ENCODE measurements at places on chromosomes 5 and 9.

DNA sequence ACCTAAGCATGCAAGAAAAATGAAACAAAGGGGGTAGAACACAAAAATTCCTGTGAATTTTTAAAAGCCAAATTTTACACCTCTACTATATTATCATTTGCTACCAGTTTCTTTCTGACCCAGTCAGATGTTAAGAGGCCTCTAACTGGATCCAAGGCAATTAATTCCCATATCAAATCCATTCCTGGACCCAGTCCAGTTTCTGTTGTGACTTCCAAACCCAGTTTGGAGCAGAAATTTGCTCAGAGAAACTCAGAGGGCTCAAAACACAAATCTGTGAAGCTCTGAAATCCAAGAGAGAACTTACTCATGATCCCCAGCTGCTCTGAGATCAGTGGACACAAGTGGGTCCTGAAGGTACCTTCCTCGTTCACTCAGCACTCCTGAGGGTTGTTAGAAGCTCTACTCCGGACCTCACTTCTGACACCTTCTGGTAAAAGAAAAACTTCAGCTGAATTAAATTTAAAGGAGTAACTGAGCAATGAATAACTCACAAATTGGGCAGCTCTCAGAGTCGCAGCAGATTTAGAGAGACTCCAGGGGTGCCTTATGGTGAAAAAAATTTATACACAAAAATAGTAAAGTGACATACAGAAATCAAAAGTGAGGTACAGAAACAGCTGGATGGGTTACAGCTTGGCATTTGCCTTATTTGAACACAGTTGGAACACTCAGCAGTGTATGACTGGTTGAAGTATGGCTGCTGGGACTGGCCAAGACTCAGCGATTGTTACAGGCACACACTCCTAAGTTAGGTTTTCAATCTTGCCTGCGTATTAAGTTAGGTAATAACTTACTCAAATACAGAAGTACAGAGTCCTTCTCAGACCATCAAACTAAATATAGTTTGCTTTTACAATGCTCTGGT lies 32.4 kb downstream of the INSL4 start:
- peak; percentile 32 for DNase-seq

DNA sequence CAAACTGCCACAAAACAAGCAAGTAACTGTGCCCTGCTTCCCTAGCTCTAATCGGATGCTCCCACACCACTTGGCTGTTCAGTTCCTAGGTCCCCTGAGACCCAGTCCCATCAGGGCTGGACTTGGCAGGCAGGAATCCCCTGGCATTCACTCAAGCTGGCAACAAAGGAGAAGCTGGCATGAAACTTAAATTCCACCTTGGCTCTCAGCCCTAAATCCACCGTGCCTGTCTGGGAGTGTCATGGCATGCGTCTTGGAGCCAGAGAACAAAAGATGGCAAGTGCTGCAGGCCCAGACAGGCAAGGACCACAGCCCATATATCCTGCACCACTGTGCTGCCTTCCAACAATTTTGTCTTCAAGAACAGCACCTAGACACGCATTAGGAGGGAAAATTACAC lies 38.2 kb downstream of the ETF1 start:
- peak; percentile 7 for DNase-seq

- no peak for DNase-seq
These were observed 15.8 kb upstream of the PSAT1 start for GRCh38 chr9:78280982-78281668.

DNA sequence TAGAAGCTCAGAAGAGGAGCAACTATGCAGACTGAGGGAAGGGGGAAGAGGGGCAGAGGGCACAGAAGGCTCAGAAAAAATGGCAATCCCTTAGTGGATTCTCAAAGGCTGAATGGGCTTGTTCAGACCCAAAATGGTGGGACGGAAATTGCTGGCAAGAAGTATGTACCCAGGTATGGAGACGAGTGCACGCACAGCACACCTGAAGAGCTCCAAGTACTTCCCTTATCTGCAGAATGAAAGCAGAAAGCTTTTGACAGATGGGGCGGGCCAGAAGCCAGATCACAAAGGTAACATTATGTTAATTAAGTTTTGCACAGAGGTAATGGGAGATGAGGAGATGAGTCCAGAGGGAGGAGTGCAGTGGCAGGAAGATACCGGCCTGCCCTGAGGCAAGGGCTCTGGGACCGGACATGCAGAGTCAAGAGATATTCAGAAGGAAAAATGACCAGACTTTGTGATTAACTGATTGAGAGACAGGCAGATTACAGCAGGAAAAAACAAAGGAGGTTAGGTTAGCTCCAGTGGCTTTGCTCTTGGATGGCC lies 138.1 kb upstream of the PIK3R1 start:
- no peak for DNase-seq

DNA sequence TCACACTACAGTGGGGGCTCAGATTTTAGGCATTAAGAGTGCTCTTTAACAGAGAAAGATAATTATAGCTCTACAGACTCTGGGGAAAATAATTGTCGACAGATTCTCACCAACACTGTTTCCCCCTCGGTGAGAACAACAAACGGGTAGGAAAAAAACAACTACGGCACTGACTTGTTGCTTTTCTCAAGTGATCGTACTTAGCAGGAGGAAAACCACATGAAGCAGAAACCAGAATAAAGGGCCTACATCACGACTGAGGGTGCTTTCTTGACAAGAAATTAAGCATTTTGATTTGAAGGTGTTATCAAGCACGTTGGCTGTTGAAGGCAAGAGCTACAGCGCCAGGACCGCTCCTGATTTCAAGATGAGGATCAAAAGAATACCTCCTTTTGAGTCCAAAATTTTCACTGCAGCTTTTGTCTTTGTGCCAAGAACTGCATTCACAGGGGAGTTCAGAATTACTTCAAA lies 27.2 kb upstream of the CER1 start:
- no peak for DNase-seq

DNA sequence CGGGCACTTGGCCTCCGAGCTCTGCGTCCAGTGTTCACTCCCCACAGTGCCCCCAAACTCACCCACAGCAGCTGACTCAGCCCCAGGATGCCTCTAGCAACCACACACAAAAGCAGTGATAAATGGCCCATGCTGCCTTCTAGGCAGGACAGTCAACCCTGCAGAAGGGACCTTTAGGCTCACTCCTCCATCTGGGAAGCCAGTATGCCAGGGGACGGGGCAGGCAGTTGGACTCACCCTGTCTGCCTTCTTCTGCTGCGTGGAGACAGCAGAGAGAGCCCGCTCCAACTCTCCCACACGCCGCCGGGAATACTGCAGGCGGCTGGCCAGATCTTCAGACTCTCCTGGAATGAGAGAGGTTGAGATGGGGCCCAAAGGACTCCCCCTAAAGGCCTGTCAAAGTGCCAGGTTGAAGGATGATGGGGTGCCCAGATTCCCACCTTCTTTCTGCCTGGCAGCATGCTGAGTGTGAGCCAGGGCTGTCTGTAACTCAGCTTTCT lies 10.4 kb downstream of the GOLGA2 start:
- no peak for DNase-seq

GRCh38 chr5:116778032-116778431 lies 203.4 kb upstream of the SEMA6A start:
- no peak for DNase-seq

GRCh38 chr9:77440057-77440456 lies 208.1 kb downstream of the GNA14 start:
- no peak for DNase-seq

GRCh38 chr5:79702606-79703380 lies 13.2 kb downstream of the CMYA5 start:
- peak; percentile 34 for DNase-seq

- no peak for DNase-seq
These were observed 11.3 kb downstream of the TMEM250 start for GRCh38 chr9:136107155-136107952.

DNA sequence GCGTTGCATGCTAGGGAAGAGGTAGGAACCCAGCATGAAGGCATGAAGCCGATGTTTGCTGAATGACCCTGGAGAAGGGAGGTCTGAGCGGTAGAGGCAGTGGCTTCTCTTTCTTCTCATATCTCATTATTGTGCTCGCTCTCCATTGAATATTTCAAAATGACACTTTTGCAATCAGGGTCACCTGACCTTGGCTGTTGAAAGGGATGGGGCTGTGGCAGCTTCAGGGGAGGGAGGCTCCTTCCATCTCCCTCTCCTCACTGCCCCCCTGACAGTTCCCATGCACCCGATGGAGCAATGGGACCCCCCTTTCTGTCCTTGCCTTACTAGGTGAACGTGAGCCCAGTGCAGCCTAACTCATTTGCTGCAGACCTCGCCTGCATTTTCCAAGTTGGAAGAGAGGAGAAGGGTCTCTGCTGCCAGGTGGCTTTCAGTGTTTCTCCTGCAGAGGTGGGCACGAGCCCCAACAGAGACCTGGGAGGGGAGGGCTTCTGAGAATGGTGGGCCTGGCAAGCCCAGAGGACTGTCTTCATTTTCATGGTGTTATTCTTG lies 17.9 kb downstream of the STC2 start:
- DNase-seq = no peak

- DNase-seq = peak; percentile 14
These were observed 4.3 kb downstream of the ARRDC3 start for GRCh38 chr5:91378752-91379211.

DNA sequence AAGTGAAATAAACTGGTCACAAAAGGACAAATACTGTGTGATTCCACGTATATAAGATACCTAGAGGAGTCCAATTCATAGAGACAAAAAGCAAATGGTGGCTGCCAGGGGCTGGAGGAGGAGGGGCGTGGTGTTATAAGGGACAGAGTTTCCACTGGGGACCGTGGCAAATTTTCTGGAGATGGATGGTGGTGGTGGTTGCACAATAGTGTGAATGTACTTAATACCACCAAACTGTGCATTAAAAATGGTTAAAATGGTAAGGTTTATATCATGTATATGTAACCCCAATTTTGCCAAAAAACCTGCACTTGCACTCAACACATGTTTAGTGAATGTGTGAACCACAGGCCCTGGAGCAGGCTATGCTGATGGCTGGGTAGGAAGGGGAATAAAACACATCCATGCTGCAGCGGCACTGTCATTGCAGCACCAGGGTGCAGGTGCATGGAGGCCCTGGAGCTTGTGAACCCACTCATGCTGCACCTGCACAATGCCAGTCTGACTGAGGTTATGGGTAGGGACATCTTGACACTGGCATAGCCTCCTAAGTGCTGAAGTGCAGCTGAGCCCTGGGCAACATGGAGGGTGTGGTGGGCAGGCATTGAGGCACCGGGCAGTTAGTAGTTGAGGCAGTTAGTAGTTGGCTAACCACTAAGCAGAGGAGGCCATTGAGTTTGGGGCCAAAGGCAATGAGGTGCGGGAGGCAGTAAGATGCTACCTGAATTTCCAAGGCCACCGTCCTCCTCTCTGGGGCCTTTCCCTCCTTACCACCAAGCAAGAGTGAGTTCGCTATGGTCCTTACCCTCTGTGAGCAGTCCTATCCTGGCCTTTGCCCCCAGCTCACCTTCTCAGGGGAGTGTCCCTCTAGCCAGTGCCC lies 3.5 kb upstream of the PHF2 start:
- DNase-seq = no peak

- DNase-seq = no peak
These were observed 234.9 kb upstream of the ACTBL2 start for GRCh38 chr5:57717555-57717954.

- no peak for DNase-seq
These were observed 388.3 kb downstream of the ARRDC3 start for GRCh38 chr5:90994796-90995195.

- no peak for DNase-seq
These were observed 2.5 kb upstream of the LMX1B start for GRCh38 chr9:126611193-126611591.

DNA sequence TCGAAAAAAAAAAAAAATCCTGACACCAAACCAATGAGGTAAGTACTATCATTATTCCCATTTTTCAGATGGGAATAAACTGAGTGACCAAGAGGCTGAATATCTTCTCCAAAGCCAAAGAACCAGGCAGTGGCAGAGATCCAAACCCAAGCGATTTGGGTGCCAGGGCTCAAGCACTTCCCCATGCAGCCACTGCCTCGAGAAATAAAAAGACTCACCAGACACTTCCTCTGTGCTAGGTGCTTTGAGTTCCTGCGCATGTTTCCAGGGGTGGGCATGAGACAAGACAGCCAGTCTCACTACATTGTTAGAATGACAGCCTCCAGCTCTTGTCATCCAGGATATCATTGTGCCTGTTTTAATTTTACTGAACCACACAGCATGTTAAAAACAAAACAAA lies 2.3 kb upstream of the RPL26L1 start:
- DNase-seq = no peak

DNA sequence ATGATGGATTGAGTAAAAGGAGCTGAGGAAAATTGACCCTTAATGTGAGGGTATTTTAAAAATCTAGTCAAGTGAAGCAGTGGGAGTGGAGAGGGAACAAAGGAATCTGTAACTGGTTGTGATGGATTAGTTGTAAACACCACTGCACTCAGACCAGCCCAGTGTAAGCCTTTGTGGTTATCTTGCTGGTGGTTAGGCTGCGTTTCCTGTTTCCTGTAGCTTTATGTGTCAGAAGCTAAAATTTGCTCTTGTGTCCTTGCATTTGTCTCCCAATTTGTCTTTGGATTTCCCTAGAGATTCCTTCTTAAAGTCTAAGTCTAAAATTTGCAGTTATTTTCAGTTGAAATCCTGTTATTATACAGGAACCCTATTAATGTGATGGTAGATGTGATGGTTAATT lies 6.3 kb downstream of the IFNA21 start:
- DNase-seq = no peak

- peak; percentile 53 for DNase-seq
These were observed 91.7 kb upstream of the SHB start for GRCh38 chr9:38160613-38161215.

DNA sequence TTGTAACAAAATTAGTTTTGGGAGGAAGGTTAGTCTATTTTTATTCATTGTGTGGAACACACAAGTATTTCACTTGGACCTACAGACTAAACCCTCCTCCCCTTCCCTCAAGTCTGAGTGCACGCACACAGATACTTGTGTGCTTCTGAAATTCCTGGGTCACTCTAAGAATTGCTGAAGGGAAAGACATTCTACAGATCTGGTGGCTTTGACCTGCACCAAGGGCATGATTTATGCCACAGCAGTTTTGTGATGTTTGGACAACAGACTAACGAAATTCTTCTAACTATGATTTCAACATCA lies 150.5 kb downstream of the ARL15 start:
- DNase-seq = no peak

- DNase-seq = no peak
These were observed 38.0 kb upstream of the SLC6A19 start for GRCh38 chr5:1163366-1163765.

GRCh38 chr5:57804007-57804444 lies 321.4 kb upstream of the ACTBL2 start:
- no peak for DNase-seq

- peak; percentile 29 for DNase-seq
These were observed 77.7 kb upstream of the ADAMTSL1 start for GRCh38 chr9:18396102-18396728.

- DNase-seq = no peak
These were observed 1.9 kb downstream of the SLC2A8 start for GRCh38 chr9:127398715-127399400.

- no peak for DNase-seq
These were observed 51.0 kb upstream of the DPYSL3 start for GRCh38 chr5:147560718-147561331.

GRCh38 chr5:115069087-115069968 lies 100.4 kb downstream of the TRIM36 start:
- DNase-seq = peak; percentile 56

GRCh38 chr9:13606586-13606985 lies 327.1 kb upstream of the MPDZ start:
- no peak for DNase-seq
